ENCODE measurements at places on chromosomes 5 and 9. TPM values are rescaled to one million over a fixed set of nuclear protein-coding genes. Genes with fewer than 3 reads are reported as not detected.
A peak's percentile ranks its signal among the peaks of the same experiment; 100 is the strongest.

- DNase-seq, result no peak
- no peaks in the 10 kb centered on the region for H3K27me3 ChIP-seq
- H3K36me3 ChIP-seq, result no peaks in the 10 kb centered on the region
- H3K27ac ChIP-seq, result peak overlapping the region; percentile 91
Observed at GRCh38 chr9:129607027-129607387, 13.9 kb downstream of the C9orf50 start.

DNA sequence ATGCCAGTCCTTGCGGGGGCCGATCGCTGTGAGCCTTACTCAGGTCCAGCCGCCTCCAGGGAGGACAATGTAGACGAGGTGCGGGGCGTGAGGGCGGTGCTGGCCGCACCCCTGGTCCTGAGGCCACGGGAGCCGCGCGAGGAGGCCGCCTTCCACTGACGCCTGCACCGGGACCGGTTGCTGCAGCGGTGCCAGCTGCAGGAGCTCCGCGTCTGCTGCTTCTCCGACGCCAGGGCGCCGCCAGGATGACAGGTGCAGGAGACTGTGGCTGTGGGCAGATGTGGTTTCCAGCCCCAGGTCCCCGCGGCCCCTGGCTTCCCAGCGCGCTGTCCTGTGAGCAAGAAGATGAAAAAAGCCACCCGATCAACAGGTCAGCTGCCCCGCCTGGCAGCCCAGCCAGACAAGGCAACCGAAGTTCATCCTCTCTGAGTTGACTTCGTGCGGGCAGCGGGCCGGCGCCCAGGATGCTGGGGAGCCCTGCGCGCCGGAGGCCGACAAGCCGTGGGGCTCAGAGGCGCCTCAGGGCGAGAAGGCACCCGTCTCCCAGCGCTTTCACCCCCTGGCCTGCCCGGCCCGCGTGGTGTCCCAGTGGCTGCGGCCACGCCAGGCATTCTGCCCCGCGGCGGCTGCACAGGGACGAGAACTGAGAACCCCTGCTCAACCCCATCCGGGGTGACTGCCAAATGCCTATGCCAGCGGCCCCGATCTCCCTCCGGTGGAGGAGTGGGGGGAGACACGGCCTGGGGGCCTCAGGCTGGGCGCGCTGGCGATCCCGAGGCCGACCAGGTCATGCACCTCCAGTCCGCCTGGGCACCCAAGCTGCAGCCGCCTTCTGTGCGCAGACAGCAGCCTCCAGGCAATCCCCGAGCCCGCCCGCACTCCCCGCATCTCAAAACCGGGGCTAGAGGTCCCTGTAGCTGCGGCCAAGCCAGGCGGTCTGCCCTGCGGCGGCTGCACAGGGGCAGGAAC lies 43.4 kb upstream of the BICD2 start:
- DNase-seq, result no peak
- H3K27ac ChIP-seq, result no peak overlapping the region
- H3K4me1 ChIP-seq, result peaks cover 26% of the 10 kb centered on the region
- peak overlapping the region; percentile 45 for H3K4me3 ChIP-seq
- peaks cover 27% of the 10 kb centered on the region for H3K27me3 ChIP-seq

GRCh38 chr9:36450110-36450732 lies 50.2 kb upstream of the RNF38 start:
- DNase-seq, result no peak
- no peak overlapping the region for H3K27ac ChIP-seq
- H3K4me3 ChIP-seq, result no peak overlapping the region
- H3K4me1 ChIP-seq, result no peaks in the 10 kb centered on the region

The CTSV gene
- not detected for total RNA-seq

The IL9 gene
- total RNA-seq, result not detected
